ENCODE measurements at places on chromosomes 2 and 18.

- DNase-seq, result no peak
Observed at GRCh38 chr2:19989342-19989666, 601 bp downstream of the WDR35 start.

DNA sequence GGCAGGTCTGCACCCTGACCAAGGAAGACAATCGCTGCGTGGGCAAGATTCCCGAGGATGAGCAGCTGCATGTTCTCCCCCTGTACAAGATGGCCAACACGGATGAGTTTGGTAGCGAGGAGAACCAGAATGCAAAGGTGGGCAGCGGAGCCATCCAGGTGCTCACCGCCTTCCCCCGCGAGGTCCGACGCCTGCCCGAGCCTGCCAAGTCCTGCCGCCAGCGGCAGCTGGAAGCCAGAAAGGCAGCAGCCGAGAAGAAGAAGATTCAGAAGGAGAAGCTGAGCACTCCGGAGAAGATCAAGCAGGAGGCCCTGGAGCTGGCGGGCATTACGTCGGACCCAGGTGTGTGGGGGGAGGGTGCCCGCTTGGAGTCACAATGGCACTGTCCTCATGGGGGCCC lies 48.4 kb downstream of the BOLA3 start:
- DNase-seq, result no peak

DNA sequence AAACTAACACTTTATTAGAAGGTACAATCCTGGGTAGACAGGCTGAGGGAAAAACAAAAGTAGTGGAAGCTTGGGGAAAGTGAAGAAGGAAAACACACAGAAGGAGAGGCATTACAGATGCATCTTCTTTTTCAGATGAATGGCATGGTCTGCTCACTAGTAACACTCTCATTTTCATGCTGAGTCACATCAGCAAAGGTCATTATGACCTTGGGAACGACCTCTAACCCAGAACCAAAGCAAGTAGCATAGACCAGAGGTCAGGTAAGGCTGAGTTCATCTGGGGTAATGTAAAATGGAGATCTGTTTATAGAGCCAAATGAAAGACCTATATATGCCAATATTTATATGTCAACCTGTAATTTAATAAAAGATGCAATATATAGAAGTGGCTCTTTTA lies 294.4 kb upstream of the LRRTM4 start:
- DNase-seq, result no peak

GRCh38 chr2:73851274-73851673 lies 22.5 kb downstream of the STAMBP start:
- no peak for DNase-seq

GRCh38 chr2:120914839-120915521 lies 179.3 kb downstream of the GLI2 start:
- DNase-seq, result no peak

DNA sequence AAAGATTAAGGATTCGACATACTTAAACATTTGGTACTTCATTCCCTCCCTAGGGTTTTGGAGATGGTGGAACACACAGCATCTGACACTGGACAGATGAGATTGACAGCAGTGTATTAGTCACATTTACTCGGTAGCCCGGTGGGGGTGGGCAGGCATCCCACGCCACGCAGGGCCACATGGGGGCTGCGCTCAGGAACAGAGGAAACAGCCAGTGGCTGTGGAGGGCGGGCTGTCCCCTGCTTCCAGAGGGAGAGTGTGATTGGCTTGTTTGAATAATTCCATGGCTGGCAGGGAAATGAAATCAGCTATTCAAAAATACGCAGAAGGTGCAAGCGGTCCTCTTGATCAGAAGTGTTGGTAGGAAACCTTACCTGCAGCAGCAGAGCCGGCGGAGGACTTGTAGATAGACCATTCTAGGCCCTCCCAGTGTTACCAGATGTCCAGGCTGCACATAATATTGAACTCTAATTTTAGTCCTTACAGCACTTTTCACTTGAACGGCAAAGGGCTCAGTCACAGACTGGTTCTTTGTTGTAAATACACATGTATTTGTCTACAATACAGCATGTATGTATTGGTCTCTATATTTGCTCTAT lies 18.5 kb upstream of the SP140L start:
- no peak for DNase-seq

- DNase-seq, result no peak
Observed at GRCh38 chr2:71992036-71992435, 155.6 kb downstream of the CYP26B1 start.

- no peak for DNase-seq
Observed at GRCh38 chr18:6013171-6013810, 118.0 kb upstream of the TMEM200C start.

DNA sequence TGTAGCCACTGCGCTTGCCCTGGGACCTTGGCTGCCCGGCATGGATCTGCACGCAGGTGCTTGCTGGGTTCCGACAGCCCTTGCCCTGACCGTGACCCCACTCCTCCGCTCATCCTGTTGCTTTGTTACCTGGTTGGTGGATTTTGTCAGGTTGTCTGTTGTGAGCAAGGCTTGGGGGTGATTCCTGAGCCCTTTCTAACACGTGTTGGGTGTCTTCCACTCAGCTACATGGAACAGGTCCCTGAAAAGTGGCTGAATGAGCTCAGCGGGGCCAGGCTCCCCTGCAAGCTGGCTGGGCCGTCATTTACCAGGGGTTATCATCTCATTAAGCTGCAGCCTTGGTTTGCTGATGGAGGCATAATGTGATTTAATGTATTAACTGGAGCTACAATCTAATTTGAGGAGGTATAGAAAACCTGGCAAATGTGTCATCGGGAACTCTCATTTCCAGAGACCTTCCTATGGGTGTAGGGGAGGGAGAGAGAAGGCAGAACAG lies 24.6 kb downstream of the RAMP1 start:
- no peak for DNase-seq
